Omental fat pad (tissue), 4 donors: ENCODE measurements at places on chromosomes 6 and 20.
A peak's percentile ranks its signal among the peaks of the same experiment; 100 is the strongest.

GRCh38 chr6:52049252-52050050 is 38.0 kb downstream of the PKHD1 start:
- DNase-seq = no peak

DNA sequence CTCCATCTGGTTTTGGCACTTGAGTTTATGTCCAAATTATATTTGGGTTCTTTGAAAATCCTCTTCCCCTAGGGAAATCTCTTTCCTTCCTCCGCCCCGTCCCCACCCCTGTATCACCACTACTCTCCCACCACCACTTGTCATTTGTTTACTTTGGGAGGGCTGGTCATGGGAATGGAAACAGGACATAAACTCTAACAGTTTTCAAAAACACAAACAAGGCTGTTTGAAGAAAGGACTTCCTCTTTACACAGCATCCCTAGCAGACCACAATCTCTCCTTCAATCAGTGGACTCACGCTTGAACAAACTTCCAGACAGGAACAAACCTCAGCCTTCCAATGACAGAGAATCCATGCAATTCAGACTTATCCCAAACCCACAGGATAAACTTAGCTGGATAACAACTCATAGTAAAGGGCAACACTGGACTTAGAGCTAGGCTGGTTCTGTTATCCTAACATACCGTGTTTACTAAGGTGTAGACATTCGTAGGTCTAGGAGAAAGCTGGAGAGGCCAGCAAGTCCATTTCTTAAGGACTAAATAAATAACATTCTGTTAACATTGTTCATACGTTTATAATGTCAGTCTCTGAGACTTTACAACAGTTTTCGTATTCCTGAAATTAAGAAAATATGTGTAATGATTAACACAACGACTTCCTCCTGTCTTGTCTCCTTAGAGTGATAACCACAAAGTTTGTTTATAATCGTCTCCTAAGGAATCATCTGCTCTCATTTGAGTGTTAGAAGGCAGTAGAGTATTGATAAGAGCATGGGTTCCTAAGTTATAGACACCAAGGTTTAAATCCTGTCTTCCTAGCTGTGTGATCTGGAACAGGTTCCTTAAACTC is 44.1 kb upstream of the CTAGE9 start:
- no peak for DNase-seq

GRCh38 chr6:74976026-74976425 is 229.8 kb downstream of the COL12A1 start:
- no peak for DNase-seq

- DNase-seq = no peak
Measured at GRCh38 chr20:1396702-1397101, 3.8 kb upstream of the FKBP1A start.

GRCh38 chr20:36339646-36340592 is 33.8 kb downstream of the DLGAP4 start:
- DNase-seq = no peak

GRCh38 chr20:32749914-32750637 is 6.8 kb upstream of the COMMD7 start:
- DNase-seq = no peak

DNA sequence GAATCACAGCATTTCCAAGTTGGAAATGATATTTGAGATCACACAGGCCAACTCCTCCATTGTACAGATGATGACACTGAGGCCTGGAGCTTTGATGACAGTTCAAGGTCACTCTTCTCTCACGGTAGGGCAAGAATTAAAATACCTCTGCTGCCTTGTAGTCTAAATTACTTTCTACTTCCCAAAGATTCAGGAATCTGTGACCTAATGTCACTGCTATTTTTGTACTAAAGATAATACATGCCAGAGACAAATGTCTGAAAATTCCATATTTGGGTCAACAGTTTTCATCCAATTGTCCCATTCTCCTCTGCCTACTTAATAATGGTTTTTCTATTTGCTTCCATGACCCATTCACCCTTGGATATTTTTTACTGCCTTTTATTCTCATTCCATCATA is 160.0 kb downstream of the SOD2 start:
- no peak for DNase-seq

- DNase-seq = peak; percentile 9
Measured at GRCh38 chr6:168216751-168217191, 102.8 kb downstream of the DACT2 start.

DNA sequence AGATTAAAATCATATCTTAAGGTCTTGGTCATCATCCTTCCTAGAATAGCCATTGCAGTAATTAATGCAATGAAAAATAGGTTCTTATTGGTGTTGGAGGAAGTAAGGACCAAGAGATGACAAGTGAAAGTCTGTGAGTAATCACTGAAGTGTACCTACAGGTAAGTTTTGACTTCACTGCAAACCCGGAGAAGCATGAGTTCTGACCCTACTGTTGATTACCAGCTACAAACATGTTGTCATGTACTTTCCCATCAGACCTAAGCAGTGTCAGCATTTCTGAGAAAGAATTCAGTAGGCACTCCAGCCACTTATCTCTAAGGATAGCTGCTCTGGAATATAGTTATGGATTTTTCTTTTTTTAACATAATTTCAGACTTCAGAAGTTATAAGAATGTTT is 280.9 kb downstream of the ZFAND3 start:
- DNase-seq = no peak

DNA sequence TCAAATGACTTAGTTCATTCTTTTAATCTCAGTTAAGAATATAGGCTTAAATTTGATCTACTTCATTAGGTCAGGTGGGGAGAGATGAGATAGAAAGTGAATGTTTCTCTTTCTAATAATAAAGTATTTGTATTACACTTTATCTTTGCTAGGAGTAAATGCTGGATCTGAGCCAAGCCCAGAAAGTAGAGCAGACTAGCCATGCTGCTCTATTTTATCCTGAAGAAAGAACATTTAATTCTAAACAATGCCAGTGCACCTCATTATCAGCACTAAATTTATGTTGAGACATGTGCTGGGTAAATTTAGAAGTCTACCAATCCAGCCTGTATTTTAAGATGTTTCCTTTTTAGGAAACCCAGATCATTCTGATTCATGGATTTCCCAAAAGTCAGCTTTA is 43.5 kb downstream of the AKIRIN2 start:
- DNase-seq = no peak

DNA sequence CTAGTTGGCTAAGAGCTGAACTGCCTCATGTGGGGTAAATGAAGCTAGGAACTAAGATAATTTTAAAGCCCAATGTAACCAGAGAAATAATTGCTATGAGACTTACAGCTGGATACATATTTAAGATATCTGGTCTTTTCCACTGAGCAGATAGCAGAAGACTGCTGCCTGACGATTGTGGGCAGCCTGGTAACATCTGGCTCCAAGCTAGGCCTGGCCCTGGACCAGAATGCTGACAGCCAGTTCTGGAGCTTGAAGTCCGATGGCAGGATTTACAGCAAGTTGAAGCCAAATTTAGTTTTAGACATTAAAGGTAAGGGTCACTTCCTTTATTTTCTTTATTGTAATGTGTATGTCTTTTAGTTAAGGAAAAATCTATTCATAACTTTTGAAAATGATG is 65.7 kb downstream of the RTN4IP1 start:
- DNase-seq = no peak

GRCh38 chr6:159904497-159904911 is 13.7 kb downstream of the MAS1 start:
- DNase-seq = no peak

GRCh38 chr6:154766288-154766687 is 33.1 kb downstream of the SCAF8 start:
- no peak for DNase-seq

- DNase-seq = no peak
Measured at GRCh38 chr6:87914637-87915395, 132.8 kb upstream of the SPACA1 start.

GRCh38 chr20:59994697-59995122 is 36.5 kb downstream of the CDH26 start:
- DNase-seq = no peak

- no peak for DNase-seq
Measured at GRCh38 chr6:34068462-34069044, 77.3 kb downstream of the GRM4 start.

DNA sequence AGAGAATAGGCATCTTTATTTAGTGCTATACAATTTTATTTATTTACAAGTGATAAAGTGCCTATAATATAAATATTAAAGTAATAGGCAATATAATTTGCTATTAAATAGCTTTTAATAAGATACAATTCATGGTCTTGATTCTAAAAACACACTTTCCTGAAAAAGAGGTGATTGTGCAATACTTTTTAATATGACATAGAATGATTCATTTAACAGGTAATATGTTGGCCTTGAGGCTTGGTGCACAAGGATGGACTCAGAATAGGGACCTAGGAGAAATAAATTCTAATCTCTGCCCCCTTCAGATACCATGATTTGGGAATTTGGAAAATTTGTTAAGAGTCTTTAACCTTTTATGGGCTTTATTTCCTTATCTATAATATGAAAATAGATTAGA is 149.9 kb upstream of the FUT9 start:
- no peak for DNase-seq

- DNase-seq = no peak
Measured at GRCh38 chr6:21180155-21180554, 413.4 kb upstream of the SOX4 start.

GRCh38 chr6:109457562-109457996 is 2.0 kb upstream of the MICAL1 start:
- DNase-seq = no peak

DNA sequence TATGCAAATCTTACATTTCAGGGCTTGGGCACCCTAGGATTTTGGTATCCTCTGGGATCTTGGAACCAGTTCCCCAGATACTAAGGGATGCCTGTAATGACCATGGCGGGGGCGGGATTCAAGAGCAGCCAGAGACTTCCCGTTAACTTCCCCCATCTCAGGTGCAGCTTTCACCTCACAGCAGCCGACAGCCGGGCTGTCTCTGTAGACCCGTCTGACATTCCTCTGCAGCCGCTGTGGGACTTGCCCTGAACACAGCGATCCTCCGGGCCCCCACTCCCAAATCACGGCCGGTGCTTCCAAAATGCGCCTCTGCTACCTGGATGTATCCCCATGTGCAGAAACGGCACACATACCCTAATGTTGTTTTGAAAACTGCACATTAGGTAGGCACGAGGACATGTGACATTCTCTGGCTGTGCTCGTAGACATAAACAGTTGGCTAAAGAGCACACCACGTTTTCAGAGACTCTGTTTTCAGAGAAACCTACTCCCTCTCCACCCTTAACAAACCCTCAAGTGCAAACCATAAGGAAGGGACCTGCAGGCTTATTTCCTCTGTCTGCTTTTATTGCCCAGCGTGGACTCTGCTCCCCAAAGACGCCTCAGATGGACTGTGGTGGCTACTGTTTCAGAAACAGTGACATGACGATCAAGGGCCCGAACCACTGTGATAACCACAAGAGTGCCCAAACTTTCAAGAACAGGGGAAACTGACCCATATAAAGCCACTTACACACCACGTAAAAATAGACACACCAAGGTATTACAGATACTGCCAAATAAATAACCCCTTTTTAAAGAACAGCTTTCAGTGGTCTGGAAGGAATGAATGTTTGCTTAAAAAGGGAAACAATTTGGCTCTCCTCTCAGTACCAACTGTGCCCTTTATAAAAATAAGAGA is 72.9 kb upstream of the FOXC1 start:
- DNase-seq = no peak

GRCh38 chr6:118263921-118264486 is 284.1 kb upstream of the PLN start:
- DNase-seq = no peak

GRCh38 chr6:35635601-35636597 is 52.8 kb downstream of the FKBP5 start:
- no peak for DNase-seq

- no peak for DNase-seq
Measured at GRCh38 chr6:155493026-155493693, 37.5 kb upstream of the NOX3 start.

DNA sequence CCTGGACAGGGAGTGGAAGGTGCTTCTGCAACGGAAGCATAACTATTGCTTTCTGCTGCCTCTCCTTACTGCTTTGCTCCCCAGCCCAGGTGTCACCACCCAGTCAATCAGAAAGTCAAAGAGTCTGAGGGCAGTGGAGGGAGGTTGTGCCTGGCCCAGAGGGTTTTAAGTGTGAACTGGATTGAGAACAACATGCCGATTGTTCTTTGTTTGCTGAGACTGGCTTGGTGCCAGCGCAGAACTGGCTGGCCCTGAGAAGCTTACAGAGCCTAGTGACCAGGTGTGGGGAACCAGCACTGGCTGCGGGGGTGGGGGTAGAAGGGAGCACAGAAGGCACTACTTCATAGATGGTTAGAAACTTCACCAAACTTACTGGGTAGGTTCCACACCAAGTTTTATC is 31.1 kb upstream of the ENPP4 start:
- no peak for DNase-seq

DNA sequence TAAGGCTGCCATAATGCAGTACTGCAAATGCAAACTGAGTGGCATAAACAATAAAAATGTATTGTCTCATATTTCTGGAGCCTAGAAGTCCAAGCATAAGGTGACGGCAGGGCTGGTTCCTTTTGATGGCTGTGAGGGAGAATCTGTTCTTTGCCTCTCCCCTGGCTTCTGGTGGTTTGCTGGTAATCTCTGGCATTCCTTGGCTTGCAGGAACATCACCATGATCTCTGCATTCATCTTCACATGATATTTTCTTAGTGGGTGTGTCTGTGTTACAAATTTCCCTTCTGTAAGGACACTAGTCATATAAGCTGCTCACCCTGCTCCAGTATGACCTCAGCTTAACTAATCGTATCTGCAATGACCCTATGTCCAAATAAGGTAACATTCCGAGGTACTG is 1104.2 kb upstream of the CITED2 start:
- DNase-seq = no peak

GRCh38 chr20:20195021-20195705 is 142.8 kb downstream of the CFAP61 start:
- no peak for DNase-seq

DNA sequence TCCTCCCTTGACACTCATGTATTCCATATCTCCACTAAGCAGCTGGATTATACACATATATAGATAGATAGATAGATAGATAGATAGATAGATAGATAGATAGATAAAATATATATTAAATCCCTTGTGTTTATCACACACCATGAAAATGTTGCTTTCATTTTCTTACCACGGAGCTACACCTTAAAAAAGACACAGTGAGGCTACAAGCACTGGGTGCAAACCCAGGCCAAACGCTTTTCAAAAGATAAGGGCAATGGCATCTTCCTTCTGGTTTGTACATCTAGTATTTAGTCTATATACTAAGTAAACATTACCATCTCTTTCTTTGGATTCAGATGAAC is 377.1 kb downstream of the ESR1 start:
- no peak for DNase-seq

DNA sequence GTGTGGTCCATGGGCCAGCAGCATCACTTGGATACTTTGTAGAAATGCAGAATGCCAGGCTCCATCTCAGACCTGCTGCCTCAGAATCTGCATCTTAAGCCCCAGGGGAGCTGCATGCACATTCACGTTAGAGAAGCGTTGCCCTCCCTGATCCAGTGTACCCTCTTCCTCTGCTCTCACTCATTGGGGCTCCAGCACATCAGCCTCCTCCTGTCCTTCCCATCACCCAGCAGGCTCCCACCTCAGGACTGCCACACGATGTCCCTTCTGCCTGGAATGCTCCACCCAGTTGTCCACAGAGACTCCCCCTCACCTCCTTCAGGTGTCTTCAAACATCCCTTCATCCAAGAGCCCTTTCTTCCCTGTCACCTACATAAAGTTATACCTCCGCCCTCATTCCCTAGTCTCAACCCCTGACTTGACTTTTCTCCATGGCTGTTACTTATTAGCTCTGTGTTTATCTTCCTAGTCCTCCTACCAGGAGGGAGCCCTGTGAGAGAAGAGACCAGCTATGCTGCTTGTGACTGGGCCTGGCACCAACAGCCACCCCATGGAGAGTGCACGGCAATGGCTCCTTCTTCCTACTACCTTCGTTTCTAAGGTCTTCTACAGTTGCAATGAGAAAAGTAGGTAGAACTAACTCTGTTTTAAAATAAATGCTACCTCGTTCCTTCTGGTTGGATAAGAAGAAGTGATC is 3.3 kb upstream of the ACSS1 start:
- no peak for DNase-seq
